Bladder microvascular endothelial cell (primary cell): ENCODE measurements at places on chromosomes 7 and 10. TPM values are rescaled to one million over a fixed set of nuclear protein-coding genes. Genes with fewer than 3 reads are reported as not detected.

IMMP2L gene
- total RNA-seq = 7.3 and 15.4 TPM in 2 replicates

ORAI2 gene
- total RNA-seq = 42.1 and 143 TPM in 2 replicates

CCAR1 gene
- total RNA-seq = 26.2 and 32.8 TPM in 2 replicates

RARRES2 gene
- total RNA-seq = 0.19 TPM in 1 of 2 replicates, not detected in the other

RBP3 gene
- not detected in 2 replicates for total RNA-seq

CYP2C9 gene
- total RNA-seq = not detected in 2 replicates

TUBAL3 gene
- total RNA-seq = under 0.01 and 0.25 TPM in 2 replicates

SPDYE11 gene
- total RNA-seq = not detected in 2 replicates

RELN gene
- 8.1 and 899 TPM in 2 replicates for total RNA-seq

KCTD7 gene
- total RNA-seq = 4.4 and 8.2 TPM in 2 replicates

UCN3 gene
- total RNA-seq = not detected in 2 replicates

CCL24 gene
- total RNA-seq = not detected in 2 replicates

ACTA2 gene
- total RNA-seq = 27.7 and 59.4 TPM in 2 replicates

LRRN3 gene
- under 0.01 and 0.06 TPM in 2 replicates for total RNA-seq
